Fibroblast of gingiva (primary cell): ENCODE measurements at places on chromosomes 6 and 20.

DNA sequence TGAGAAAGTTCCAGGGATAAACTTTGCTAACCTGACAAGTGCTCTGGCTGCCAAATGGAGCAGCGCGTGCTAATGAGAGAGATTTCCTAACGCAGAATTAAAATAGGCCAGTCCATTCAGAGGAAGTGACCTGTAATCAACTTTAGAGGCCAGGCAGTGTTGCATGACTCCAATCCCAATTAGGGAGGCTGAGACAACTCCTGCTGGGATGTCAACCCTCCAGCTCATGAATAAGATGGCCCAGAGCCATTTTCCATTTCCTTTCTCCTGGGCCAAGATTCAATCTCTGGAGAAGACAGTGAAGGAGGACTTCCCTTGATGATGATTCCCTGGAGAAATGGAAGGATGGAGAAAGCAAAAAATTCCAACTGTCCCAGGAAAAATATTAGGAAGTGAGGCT lies 241.5 kb upstream of the RNF24 start:
- DNase-seq = no peak

GRCh38 chr6:2203264-2203663 lies 42.1 kb downstream of the GMDS start:
- no peak for DNase-seq

DNA sequence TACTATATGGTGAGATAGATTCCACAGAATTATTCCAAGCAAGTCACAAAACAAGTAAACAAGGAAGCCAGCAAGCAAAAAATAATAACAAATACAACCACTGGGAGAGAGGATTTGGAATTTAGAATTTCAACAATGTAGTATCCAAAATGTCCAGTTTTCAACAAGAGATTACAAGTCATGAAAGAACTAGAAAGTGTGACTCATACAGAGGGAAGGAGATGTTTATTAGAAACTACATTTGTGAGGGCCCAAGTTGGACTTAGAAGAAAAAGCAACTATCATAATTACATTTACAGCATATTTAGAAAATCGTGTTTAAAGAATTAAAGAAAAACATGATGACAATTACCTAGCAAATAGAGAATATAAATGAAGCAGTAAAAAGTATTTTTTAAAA lies 494.6 kb upstream of the ID4 start:
- no peak for DNase-seq

- peak; percentile 90 for DNase-seq
Measured at GRCh38 chr6:5132731-5133130, 47.6 kb downstream of the PPP1R3G start.

- peak; percentile 88 for DNase-seq
Measured at GRCh38 chr20:49657118-49657901, 56.4 kb downstream of the B4GALT5 start.

DNA sequence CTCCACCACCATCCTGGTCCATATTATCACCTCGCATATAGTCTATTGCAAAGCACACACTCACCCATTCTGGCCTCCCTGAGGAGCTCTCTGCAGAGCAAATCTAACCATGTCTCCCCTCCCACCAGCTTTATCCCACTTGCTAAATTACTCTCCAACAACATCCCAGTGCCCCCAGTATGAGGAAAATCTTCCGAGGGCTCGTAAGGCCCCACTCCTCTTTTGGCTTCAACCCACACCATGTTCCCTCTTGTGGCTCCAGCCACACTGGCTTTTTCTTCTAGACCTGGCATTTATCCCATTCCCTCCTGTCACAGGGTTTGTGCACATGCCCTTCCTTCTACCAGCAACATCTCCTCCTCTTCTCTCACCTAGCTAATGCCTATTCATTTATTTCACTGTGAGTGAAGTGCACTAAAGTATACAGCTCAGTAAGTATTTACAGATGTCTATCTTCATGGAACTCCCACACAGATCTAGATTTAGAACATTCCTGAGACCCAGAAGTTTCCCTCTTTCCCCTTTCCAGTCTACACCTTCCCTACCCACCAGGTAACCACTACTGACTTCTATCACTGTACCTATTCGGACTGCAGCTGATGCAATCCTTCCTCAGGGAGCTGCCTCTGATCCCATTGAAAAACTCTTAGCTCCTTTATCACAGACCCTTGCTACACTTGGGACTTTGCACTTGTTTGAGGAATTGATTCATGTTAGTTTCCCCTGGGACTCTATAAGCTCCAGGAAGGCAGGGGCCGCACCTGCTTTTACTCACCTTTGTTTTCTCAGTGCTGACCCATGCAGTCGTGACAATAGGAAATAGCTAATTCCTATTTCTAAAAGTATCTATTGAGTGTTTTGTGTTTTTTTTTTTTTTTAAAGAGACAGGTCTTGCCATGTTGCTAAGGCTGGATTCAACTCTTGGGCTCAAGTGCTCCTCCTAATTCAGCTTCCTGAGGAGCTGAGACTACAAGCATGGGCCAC lies 15.5 kb downstream of the MRPL14 start:
- no peak for DNase-seq

- DNase-seq = no peak
Measured at GRCh38 chr6:117375446-117375845, 50.3 kb downstream of the ROS1 start.

GRCh38 chr20:47757145-47758035 lies 27.9 kb downstream of the SULF2 start:
- DNase-seq = no peak

- DNase-seq = no peak
Measured at GRCh38 chr20:46269372-46269771, 38.9 kb downstream of the CDH22 start.

- peak; percentile 53 for DNase-seq
Measured at GRCh38 chr6:27806981-27807440, 105.2 kb downstream of the OR2B2 start.

GRCh38 chr6:29425075-29425474 lies 10.3 kb downstream of the OR12D1 start:
- DNase-seq = no peak

DNA sequence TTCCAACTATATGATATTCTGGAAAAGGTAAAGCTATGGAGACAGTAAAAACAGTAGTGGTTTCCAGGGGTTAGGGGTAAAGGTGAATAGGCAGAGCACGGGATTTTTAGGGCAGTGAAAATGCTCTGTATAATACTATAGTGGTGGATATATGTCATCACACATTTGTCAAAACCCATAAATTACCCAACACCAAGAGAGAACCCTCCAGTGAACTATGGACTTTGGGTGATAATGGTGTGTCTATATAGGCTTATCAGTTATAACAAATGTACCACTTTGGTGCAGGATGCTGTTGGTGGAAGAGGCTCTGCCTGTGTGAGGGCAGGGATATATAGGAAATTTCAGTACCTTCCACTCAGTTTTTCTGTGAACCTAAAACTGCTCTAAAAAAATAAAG lies 149.9 kb downstream of the GPX5 start:
- DNase-seq = no peak

GRCh38 chr20:61628480-61628879 lies 376.4 kb downstream of the CDH4 start:
- no peak for DNase-seq

GRCh38 chr6:22146931-22147701 lies 149.7 kb downstream of the PRL start:
- peak; percentile 52 for DNase-seq

DNA sequence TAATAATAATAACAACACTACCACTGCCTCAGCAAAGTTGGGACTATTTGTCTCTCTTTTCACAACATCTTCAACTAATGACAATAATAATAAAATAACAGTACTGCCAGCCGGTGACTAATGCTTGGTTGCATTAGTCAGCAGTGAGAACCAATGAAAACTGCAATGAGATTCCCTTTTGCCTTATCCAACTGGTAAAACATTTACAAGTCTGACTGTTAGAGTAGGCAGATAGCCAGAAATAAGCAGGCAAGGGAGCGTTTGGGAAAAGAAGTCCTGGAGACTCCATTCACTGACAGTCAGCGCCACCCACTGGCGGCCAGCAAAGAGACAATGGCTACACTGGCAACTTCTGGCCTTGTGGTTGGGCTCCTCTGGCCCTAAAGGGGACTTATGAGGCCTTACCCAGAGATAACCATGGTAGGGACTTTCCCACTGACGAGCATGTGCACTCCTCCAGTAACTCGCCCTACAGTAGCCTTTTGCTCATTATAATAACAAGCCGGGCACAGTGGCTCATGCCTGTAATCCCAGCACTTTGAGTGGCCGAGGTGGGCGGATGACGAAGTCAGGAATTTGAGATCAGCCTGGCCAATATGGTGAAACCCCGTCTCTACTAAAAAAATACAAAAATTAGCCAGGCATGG lies 3.4 kb upstream of the NSFL1C start:
- peak; percentile 98 for DNase-seq

DNA sequence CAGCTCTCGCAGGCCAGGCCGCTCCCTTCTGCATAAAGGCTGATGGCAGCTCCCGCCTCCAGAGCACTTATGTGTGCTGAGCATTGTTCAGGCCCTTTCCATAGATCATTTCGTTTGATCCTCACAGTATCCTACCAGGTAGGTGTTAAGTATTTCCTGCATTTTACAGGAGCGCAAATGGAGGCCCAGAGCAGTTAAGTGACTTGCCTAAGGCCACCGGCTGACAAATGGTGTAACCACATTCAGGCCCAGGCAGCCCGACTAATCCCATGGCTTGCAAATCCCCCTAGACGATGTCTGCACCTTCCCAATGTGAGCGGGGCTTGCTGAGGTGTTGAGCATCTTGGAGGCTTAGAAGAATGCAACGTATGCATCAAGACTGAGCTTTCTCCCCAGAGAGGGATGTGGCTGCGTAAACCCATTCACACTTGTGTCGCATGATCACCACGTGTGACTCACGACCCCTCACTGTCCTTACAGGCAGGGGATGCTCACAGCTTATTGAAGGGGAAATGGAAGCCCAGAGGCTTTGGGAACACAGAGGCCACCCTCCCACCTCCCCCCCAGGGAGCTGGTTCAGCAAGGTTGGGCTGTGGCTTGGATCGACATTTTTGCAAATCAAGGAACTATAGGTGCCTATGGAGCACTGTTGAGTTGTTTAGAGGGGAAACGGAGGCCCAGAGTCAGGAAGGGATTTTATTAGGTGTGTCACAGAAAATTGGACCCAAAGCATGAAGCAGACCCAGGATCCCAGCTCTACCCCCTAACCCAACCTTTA lies 7.0 kb downstream of the BPIFB2 start:
- no peak for DNase-seq

DNA sequence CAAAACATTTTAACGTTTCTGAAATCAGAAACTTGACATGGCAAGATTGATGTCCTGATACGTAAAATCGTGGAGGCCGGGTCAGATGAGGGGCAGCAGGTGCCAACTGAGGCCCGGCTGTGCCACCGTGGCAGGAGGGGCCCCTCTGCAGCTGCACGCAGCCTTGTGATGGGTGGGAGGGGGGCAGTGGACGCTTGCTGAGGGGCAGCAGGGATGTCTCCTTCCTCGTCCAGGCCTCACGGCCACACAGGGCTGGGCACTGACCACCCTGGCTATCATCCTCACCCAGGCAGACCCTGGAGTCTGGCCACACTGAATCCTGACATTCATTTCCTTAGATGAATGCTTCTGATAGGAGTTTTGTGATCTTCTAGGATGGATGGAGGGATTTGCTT lies 114.7 kb downstream of the ERMARD start:
- no peak for DNase-seq

DNA sequence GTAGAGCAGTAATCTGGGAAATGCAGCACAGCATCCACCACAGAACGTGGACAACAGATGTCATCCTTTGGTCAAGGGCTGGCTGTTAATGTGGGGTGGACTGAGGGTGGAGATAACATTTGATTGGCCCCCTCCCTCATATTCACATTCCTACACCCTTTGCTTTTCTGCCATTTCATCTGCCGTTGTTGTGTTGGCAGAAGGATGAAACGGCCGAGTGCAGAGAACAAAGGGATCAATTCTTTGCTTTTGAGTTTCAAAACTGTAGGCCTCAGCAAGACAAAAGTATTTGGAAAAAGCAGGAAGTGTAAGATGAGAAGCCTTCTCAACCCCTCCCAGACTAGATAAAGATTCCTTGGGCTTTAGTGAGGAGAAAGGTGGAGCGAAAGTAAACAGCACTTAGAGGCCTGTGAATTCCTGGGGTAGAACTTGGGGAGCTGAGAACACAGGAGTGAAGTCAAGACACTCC lies 74.2 kb upstream of the PHIP start:
- DNase-seq = no peak

GRCh38 chr20:8094415-8094818 lies 37.6 kb upstream of the PLCB1 start:
- peak; percentile 89 for DNase-seq

DNA sequence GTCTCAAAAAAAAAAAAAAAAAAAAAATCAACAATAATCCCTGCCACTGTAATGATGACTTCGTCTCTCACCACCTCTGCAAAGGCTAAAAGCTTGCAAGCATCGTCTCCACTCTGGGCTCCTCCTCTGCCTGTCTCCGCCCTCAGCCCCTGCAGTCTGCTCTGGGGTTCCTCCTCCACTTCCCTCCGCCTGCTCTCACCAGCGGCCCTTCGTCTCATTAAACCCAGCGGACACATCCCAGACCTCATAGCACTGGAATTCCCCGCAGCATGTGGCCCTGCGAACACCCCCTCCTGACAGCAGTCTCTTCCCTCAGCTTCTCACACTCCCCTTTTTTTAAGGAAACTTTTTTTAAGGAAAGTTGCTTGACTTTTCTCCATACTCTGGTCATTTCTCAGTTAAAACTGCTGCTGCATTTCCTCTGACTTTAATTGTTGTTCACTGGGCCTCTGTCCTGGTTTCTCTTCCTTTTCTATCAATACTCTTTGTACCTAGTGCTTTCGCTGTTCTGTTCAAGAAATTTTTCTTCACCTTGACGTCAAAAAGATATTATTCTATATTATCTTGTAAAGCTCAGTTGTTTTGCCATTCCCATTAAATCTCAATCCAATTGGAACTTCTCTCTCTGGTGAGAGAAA lies 70.9 kb upstream of the PLEKHG1 start:
- DNase-seq = no peak

- DNase-seq = no peak
Measured at GRCh38 chr6:118862443-118862842, 31.5 kb upstream of the ASF1A start.

- peak; percentile 51 for DNase-seq
Measured at GRCh38 chr6:27668442-27669294, 195.8 kb upstream of the ZNF184 start.

DNA sequence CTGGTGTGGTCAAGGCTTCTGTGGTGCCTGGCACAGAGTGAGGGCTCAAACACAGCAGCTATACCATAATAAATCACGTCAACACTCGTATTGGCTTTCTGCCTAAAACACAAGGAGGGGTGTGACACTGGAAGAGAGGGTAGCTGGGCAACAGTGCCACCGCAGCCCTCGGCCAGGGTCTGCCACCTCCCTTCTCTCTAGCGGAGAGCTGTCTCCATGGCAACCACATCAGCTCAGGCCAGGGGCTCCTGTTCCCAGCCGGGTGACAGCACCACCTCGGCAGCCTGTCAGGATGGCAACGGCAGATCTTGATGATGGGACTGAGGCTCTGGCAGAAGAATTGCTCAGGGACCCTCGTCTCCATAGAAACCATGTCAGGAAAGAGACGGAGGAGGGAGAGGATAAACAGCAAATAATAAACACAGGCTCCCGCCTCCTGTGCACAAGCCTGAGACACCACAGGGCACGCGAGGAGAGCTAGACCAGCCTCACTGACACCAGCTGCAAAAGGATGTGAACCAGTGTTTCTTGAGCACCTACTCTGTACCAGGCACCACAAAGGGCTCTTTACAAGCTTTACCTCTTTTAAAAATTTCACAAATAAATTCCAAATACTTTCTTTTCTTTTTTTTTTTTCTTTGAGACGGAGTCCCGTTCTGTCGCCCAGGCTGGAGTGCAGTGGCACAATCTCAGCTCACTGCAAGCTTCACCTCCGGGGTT lies 50.4 kb upstream of the TLDC2 start:
- no peak for DNase-seq
